GM12878 (cell line): ENCODE measurements at places on chromosomes 3 and 15. TPM values are rescaled to one million over a fixed set of nuclear protein-coding genes. Genes with fewer than 3 reads are reported as not detected.

ATP8B4 gene
- polyA plus RNA-seq = 0.48 and 0.62 TPM in 2 replicates

UNC45A gene
- polyA plus RNA-seq = 56.2 and 57.8 TPM in 2 replicates

SCG5 gene
- 0.38 and 0.50 TPM in 2 replicates for polyA plus RNA-seq

CPNE4 gene
- polyA plus RNA-seq = not detected in 2 replicates

SLC24A5 gene
- polyA plus RNA-seq = not detected in 2 replicates

ECE2 gene
- polyA plus RNA-seq = not detected in 2 replicates

FURIN gene
- 5.6 and 6.0 TPM in 2 replicates for polyA plus RNA-seq

CLDN16 gene
- polyA plus RNA-seq = 3.8 and 4.2 TPM in 2 replicates

HRH1 gene
- not detected in 2 replicates for polyA plus RNA-seq

A4GNT gene
- not detected in 2 replicates for polyA plus RNA-seq

P2RY14 gene
- polyA plus RNA-seq = not detected in 2 replicates

LSAMP gene
- polyA plus RNA-seq = 1.7 and 2.8 TPM in 2 replicates

CDHR4 gene
- polyA plus RNA-seq = not detected in 2 replicates

KCTD6 gene
- 8.4 and 8.5 TPM in 2 replicates for polyA plus RNA-seq

CELF6 gene
- polyA plus RNA-seq = 0.06 and 0.09 TPM in 2 replicates

PCSK6 gene
- 0.25 and 0.44 TPM in 2 replicates for polyA plus RNA-seq

THRB gene
- not detected in 2 replicates for polyA plus RNA-seq

MLF1 gene
- polyA plus RNA-seq = 0.59 and 0.67 TPM in 2 replicates

HGD gene
- polyA plus RNA-seq = not detected in 2 replicates

TERC gene
- 0.59 and 1.6 TPM in 2 replicates for polyA plus RNA-seq

ATP13A5 gene
- not detected in 2 replicates for polyA plus RNA-seq

MESP1 gene
- 1.00 and 1.5 TPM in 2 replicates for polyA plus RNA-seq

PLSCR5 gene
- not detected in 2 replicates for polyA plus RNA-seq

CIB2 gene
- polyA plus RNA-seq = 9.6 and 12.1 TPM in 2 replicates

CHRNA5 gene
- polyA plus RNA-seq = 19.6 and 21.4 TPM in 2 replicates

CALML4 gene
- polyA plus RNA-seq = 3.4 and 4.9 TPM in 2 replicates

CRELD1 gene
- polyA plus RNA-seq = 13.6 and 14.2 TPM in 2 replicates

NR2E3 gene
- polyA plus RNA-seq = 0.11 TPM in 1 of 2 replicates, not detected in the other

CPLX3 gene
- polyA plus RNA-seq = not detected in 2 replicates

ZNF654 gene
- polyA plus RNA-seq = 12.3 and 12.9 TPM in 2 replicates

MEF2A gene
- 31.8 and 33.3 TPM in 2 replicates for polyA plus RNA-seq

CD276 gene
- polyA plus RNA-seq = 0.16 and 0.51 TPM in 2 replicates

CEP19 gene
- polyA plus RNA-seq = 4.6 and 5.9 TPM in 2 replicates

GOLGA8A gene
- polyA plus RNA-seq = 14.1 and 22.4 TPM in 2 replicates

ZKSCAN7 gene
- 3.4 and 4.3 TPM in 2 replicates for polyA plus RNA-seq

RIOX2 gene
- polyA plus RNA-seq = 46.6 and 47.7 TPM in 2 replicates

OR5K2 gene
- not detected in 2 replicates for polyA plus RNA-seq
